ENCODE measurements at places on chromosomes 7 and 10. TPM values are rescaled to one million over a fixed set of nuclear protein-coding genes. Genes with fewer than 3 reads are reported as not detected.
A peak's percentile ranks its signal among the peaks of the same experiment; 100 is the strongest.

GRCh38 chr7:67950321-67951083 lies 953.9 kb downstream of the TYW1 start:
- no peak for DNase-seq

GRCh38 chr10:119409385-119409784 lies 133.1 kb downstream of the RGS10 start:
- DNase-seq: no peak

GRCh38 chr10:114902151-114902550 lies 35.8 kb upstream of the TRUB1 start:
- DNase-seq: no peak

DNA sequence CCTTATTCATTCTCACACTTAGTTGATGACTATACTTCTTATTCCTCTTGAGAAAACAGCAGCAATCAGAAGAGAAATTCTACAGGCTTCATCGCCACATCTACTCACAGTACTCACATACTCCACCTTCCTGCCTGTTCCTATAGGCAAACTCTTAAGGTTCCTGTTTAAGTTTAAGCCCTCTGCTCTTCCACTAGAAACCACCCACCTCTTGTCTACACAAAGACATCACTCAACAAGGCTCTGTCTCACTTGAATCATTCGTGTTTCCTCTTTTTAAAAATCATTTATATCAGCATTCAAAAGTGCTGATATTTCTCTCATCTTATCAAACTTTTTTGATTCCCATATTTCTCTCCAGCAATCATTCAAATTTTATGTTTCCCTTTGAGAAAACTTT lies 85.5 kb upstream of the ADO start:
- DNase-seq: no peak

DNA sequence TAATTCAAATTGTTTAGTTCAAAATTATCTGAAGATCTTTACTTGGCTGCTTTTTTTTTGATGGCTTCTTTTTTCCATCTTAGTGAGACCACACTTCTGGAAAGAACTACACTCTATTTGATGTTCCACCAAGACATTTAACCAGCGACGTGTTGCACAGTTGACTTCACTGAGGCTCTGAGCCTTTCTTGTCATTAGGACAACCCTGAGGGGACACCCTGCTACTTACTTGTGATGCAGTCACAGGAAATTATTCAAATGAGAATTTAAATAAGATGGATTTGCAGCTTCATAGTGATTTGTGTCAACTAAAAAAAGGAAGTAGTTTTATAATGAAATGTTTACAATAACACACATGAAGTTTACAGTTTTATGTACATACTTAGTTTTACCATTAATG lies 25.6 kb upstream of the PIK3CG start:
- no peak for DNase-seq

DNA sequence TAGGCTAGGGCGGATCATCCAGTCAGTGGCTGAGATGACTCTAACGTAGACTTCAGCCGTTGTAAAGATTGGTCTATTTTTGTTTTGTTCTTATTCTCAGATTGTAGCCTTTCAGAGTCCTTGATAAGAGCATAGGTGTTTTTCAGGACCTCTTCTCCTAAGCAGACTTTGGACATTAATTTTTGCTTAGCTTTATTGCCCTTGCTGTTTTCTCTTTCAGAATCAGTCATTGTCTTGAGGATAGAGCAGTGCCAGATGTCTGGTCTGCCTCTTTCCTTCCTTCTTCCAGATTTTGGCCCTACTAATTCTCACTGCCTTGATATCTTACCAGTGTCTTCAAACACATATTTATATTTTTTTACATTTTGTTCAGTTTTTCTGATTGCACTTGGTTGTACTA lies 49.5 kb downstream of the C1GALT1 start:
- DNase-seq: no peak

- DNase-seq: peak; percentile 45
Measured at GRCh38 chr10:52566471-52567246, 205.9 kb downstream of the MBL2 start.

- DNase-seq: no peak
Measured at GRCh38 chr7:76225951-76226350, 24.3 kb downstream of the SRRM3 start.

GRCh38 chr10:101367569-101368453 lies 13.8 kb downstream of the BTRC start:
- peak; percentile 50 for DNase-seq

DNA sequence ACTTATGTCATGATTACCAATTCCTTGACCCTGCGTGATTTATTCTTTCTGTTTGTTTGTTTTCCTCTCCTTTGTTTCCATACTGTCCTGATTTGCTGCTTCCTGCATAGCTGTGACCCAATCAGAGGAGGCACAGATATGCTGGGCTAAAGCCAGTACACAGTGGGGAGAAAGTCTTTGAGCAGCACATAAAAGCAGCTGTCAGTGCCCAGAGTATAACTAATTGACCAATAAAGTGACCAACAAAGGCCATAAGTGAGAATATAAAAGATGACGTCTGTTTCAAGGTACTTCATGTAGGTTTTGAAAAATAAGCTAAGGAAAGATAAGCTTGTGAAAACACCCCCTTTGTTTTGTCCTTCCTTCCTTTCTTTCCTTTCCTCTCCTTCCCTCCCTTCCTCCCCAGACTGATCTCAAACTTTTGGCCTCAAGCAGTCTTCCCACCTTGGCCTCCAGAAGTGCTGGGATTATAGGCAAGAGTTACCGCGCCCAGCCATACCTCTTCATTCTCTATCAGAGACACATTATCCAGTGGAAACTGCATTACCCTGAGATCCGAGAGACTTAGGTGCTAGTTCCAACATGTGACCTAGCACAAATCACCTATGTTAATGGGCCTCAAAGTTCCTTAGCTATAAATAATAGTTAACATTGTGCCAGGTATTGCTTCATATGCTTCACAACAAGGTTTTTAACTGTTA lies 17.0 kb downstream of the BCAP29 start:
- DNase-seq: peak; percentile 83

- no peak for DNase-seq
Measured at GRCh38 chr10:112771733-112772132, 178.3 kb upstream of the TCF7L2 start.

GRCh38 chr7:44276571-44277221 lies 48.7 kb downstream of the CAMK2B start:
- no peak for DNase-seq

GRCh38 chr10:45452743-45453452 lies 78.9 kb downstream of the ALOX5 start:
- DNase-seq: no peak

DNA sequence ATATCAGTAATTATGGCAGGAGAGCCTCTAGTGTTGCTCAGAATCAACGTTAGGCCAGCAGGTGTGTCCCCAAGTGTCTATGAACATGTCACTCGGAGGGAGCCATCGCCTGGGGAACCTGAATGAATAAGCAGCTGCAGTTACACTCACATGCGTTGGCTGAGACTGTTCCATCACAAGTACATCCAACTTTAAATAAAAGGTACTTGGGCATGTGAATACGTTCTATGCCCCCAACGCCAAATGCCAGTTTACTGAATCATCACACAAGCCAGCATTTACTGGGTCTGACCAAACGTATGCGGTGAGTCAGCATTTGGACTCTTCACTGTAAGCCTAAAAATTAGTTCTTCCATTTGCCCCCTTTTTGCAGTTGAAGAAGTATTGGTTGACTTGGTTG lies 207.6 kb upstream of the PLXNA4 start:
- DNase-seq: peak; percentile 14

DNA sequence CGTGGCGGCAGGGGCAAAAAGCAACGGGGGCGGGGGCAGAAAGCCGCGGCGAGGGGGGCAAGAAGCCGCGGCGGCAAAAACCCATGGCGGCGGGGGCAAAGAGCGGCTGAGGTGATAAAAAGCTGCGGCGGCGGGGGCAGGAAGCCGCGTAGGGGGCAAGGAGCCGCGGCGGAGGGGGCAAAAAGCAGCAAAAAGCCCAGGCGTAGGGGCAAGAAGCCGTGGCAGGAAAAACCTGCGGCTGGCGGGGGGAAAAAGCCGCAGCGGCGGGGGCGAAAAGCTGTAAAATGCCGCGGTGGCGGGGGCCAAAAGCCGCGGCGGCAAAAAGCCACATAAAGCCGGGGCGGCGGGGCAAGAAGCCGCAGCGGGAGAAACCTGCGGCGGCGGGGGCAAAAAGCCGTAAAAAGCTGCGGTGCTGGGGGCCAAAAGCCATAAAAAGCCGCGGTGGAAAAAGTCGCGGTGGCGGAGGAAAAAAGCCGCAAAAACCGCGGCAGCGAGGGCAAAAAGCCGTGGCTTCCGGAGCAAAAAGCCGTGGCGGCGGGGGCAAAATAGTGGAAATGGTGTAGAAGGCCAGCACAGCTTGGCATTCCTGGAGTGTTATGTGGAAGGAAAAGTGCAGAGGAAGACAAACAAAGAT lies 487.8 kb downstream of the ZNF33B start:
- DNase-seq: no peak

DNA sequence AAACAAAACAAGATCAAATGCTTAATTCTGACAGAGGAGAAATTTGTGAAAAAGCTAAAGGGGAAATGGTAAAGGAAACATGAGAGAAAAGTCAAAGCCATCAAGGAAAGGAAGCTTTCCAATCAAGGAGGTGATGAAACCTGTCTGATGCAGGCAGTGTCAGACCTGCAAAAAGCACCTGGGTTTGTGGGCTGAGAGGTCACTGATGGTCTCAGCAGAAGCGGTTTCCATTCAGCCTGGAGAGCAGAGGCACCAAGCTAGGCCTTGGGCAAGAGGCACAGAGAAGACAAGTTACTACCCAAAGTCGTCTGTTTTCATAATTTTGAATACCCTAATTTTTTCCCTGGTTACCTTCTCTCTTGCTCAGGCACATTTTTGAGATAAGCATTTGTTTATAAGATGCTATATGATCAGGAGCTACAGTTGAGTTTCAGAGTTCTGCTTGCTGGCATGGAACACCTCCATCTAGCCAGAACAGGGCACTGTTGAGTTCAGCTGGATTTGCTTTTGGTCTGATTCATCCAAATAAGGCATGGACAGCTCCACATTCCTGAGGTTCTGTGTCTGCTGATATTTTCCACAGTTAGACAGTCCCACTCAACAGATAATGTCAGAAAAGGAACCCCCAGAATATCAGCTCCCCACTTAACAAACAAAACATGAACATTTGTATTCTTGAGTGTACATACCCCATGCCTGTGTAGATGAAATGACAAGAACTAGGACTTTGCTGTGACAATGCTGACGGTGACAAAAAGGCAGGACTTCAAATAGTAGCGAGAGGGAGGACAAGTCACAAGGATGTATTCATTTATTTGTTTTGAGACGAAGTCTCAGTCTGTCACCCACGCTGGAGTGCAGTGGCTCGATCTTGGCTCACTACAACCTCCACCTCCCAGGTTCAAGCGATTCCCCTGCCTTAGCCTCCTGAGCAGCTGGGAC lies 4.9 kb upstream of the PPIA start:
- no peak for DNase-seq

GRCh38 chr10:47264797-47265281 lies 35.2 kb upstream of the GDF10 start:
- DNase-seq: no peak

DNA sequence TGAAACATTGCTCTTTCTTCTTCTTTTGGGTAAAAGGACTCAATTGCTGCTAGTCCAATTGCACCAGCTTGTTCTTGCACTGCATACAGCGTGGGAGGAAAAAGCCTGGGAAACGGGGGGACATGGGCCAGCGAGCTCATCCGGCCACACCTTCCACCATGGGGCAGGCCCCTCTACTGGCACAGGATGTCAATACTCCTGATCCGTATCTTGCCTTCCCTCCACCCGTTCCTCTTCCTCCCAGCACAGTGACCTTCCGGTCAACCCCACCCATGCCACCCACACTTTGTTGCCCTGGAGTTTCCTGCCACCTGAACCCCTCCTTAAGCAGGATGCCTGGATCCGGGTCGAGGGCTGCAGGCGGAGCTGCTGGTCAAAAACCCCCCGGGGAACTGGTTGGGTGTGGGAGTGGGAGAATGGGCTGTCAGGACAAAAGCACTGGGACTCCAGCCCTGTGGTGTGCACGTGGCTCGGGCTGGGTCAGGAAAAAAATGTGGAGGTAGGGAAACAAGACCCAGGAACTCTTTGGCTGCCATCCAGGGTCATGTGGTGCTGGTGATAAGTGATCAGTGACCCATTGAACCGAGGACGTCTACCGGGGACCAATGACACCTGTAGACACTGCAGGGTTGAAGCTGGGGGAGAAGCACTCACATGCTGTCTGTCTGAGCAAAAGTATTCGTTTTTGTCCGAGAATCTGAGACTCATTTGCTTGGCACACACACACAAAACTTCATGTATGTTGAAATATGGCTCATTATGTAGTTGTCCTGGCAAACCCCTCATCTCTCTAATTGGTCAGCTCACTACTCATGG lies 8.1 kb downstream of the IL2RA start:
- no peak for DNase-seq

- DNase-seq: no peak
Measured at GRCh38 chr10:11655836-11656235, 44.4 kb upstream of the USP6NL start.

DNA sequence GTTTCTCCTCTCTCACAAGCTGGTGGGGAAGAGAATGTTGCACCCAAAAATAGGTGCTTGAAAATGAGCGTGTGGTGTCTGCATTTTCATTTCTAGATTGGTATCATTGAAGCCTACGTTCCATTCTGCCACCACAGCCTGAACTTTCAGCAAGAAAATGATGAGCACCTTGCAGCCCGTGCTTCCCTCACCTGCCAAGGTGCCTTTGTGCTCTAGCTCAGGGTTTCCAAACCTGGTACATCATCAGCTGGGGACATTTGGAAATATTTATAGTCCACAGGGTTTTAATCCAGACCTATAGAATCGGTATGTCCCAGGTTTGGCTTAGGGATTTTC lies 701.2 kb downstream of the AUTS2 start:
- DNase-seq: no peak

DNA sequence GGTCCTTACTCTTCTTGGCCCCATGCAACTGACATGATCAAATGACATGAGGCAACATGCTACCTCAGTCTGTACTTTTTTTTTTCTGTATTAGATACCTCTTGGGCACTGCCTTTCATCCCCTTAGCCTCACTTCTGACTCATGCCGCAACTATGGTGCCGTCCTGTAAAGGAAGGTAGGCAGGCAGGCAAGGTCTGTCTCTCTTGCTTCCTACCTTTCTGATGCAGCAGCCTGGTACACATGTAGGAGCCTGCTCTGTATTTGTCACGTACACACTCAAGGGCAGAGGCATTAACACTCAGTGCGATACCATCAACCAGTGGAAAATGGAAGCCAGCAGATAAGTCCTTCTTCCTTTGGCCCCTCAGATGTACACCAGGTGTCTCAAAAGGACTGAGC lies 146.7 kb downstream of the ATE1 start:
- DNase-seq: no peak

GRCh38 chr7:123727071-123727837 lies 21.5 kb downstream of the WASL start:
- DNase-seq: peak; percentile 23

MET gene
- 24.2 TPM for total RNA-seq

CDNF gene
- 5.8 TPM for total RNA-seq

BPGM gene
- 23.7 TPM for total RNA-seq

PSMC2 gene
- total RNA-seq: 152 TPM

EPHB6 gene
- 3.8 TPM for total RNA-seq

RARRES2 gene
- not detected for total RNA-seq

GIMAP4 gene
- total RNA-seq: 83.5 TPM

DPP6 gene
- not detected for total RNA-seq

HILPDA gene
- total RNA-seq: 11.6 TPM

STEAP1 gene
- total RNA-seq: 1.5 TPM
